Cortex of kidney (tissue), 1 donor: ENCODE measurements at places on chromosomes 3 and 15.

- DNase-seq = no peak
Observed at GRCh38 chr3:10196389-10197052, 31.8 kb downstream of the IRAK2 start.

DNA sequence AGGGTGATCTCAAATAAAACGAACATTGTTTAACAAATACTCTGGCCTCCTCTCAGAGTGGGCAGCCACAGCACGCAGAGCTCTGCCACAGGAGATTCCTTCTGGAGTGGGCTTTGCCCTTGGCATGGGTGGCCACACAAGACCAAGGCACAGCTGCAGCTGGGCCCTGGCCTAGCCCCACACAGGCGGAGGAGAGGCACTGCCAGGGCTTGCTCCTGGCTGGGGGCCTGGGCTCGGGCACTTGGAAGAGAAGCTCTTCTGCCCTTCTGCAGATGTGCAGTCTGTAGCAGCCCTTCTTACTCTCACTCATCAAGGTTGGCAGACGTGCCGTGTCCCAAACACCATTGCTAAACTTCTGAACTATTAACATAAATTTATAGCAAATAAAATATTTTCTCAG lies 67.2 kb downstream of the CRTC3 start:
- no peak for DNase-seq

- no peak for DNase-seq
Observed at GRCh38 chr15:74234598-74234875, 1.6 kb upstream of the CCDC33 start.

GRCh38 chr3:174331095-174331800 lies 527.9 kb upstream of the NAALADL2 start:
- DNase-seq = no peak

DNA sequence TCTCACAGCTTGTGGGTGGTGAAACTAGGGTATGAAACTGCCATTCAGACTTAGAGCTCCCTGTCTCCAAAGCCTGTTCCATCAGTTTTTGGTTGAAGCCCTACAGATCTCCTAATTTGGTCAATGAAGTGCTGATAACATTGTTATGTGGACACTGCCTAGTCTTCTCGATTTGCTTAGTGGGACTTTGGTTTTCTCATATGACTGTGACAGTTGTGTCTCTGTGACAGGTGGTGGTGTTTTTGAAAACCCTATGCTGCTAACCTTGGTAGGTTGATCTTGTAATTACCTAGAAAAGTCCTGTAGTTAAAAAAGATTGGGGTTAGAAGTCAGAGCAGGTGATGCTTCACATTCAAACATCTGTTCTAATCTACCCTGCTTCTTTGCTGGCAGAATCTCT lies 9.2 kb downstream of the PPM1L start:
- DNase-seq = no peak

GRCh38 chr15:83653639-83654378 lies at the start of gene ADAMTSL3:
Gene ADAMTSL3 (plus strand): TSS chr15:83654123. CDS start chr15:83655762, 1,639 bp downstream.
- DNase-seq = no peak

GRCh38 chr3:49025793-49026520 lies 3.2 kb downstream of the IMPDH2 start:
- no peak for DNase-seq

DNA sequence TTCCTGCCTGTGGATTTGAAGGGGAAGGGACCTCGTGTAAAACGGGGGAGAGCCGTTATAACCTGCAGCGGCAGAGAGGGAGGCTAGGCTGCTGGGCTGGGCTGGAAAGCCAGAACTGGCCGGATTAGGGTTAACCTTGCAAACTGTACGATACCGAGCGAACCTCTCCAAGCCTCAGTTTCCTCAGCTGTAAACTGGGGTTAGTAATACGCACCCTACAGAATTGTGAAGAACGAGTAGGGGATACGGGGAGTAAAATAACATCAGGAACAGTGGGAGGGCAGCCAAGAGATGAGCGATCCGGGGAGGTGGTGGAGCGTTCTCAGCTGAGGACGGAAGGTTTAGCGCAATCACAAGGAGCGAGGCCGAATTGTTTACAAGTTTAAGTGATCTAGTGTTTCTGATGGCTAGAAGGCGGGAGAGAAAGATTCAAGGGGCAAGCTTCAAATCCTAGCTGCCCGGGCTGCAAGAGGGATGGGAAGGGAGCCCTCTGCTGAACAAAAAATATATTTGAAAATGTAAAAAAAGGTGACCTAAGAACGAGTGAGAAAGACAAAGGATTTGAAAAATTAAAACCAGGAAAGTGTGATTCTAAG lies 768 bp upstream of the SEMA5B start:
- DNase-seq = no peak

DNA sequence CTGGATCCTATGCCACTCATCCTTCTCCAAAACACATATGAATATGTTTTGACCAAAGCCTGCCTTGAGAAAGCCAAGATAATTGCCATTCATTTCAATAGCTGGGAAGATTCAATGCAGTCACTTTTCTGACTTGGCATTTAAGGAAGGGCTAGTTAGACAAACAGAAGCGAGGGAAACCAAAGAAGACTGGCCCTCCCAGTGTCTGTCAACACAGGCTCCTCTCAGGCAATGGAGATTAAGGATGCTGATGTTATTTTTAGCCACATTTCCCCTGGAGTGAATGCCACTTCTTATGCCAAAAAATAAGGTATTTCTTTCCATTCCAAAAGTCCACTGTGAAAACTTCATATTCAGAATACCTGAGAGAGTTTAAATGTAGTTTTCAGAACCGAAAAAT lies 101.7 kb downstream of the P3H2 start:
- DNase-seq = no peak

DNA sequence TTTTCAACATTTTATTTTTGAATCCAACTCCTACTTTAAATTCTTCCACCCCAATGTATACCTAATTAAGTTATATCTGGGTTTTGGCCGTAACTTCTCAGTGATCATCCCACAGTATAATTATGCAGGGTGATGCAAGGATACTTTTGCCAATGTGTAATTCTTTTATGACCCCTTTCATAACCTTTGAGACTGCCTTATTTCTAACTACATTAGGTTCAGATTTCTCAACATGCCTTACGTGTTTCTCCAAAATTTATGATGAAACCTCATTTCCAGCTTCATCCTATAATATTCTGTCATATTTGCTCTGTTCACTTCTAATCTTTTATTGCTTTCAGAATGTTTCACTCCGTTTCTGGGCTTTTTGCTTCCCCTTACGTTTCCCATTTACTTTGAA lies 1229.6 kb upstream of the ALCAM start:
- DNase-seq = no peak

DNA sequence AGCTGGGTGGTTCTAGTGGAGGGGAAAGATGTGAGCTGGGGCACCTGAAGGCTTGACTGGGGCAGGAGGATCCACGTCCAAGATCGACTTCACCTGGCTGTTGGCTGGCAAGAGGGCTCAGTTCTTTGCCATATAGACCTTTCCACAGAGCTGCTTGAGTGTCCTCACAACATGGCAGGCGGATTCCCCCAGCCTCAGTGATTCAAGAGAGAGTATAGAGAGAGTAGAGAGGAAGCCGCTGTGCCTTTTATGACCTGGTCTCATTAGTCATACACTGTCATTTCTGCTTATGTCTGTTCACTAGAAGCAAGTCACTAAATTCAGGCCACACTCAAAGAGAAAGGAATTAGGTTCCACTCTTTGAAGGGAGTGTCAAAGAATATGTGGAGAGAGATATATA lies 101.6 kb downstream of the APBA2 start:
- DNase-seq = no peak

GRCh38 chr3:150232992-150233451 lies 175.1 kb upstream of the TSC22D2 start:
- no peak for DNase-seq

DNA sequence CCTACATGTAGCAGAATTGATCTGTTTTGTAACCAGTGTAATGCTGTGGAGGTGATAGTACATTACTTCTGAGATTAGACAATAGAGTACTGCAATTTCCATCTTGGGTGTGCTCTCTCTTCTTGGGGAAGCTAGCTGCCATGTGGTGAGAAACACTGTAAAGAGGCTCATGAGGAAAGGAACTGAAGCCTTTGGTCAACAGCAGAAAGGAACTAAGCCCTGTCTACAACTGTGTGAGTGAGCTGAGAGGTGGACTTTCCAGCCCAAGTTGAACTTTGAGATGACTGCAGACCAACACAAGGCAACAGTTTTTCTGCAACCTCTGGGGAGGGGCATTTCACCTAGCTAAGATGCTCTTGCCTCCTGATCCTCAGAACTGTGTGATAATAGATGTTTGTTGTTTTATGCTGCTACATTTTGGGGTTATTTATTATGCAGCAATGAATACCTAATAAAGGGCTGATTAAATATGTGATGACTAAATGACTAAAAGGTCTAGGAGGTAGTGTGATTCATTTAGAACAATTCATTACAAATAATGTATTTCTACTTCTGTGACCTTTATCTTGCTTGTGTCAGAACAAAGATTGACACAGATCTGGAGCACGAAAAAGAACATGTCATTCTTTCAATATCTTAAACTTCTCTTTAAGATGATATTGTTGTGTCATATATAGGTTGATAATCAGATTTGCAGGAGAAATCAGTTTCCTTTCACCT lies 121.6 kb upstream of the THRB start:
- no peak for DNase-seq

- no peak for DNase-seq
Observed at GRCh38 chr15:74907163-74907870, 666 bp upstream of the FAM219B start.

- no peak for DNase-seq
Observed at GRCh38 chr3:191329654-191330529, at the start of gene UTS2B. Gene UTS2B (minus strand): TSS chr3:191330526. CDS start chr3:191282189, 48,337 bp downstream.

- no peak for DNase-seq
Observed at GRCh38 chr3:12321015-12321414, 32.1 kb downstream of the PPARG start.

DNA sequence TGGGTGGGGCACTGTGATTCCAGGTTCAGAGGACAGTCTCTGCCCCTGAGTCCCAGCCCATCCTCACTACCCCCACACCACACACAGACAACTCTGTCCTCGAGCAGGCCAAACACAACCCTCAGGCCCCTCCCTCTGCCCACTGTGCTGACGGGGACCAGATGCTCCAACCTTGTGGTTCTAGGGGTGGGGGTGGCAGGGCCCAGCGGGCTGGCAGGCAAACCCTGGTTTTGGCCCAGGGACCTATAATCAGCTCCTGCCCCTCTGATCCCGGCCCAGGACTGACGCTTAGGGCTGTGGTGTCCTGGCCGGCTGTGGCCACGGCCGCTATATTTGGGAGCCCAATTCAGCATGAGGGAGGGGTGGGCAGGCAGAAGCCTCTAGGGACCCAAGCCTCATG lies 5.0 kb upstream of the MYL3 start:
- DNase-seq = no peak

GRCh38 chr3:113695786-113696645 lies at the start of gene USF3:
Gene USF3 (minus strand): TSS chr3:113696642. CDS start chr3:113674878, 21,764 bp downstream.
- no peak for DNase-seq

GRCh38 chr3:185270262-185270955 lies 16.6 kb upstream of the EHHADH start:
- no peak for DNase-seq

DNA sequence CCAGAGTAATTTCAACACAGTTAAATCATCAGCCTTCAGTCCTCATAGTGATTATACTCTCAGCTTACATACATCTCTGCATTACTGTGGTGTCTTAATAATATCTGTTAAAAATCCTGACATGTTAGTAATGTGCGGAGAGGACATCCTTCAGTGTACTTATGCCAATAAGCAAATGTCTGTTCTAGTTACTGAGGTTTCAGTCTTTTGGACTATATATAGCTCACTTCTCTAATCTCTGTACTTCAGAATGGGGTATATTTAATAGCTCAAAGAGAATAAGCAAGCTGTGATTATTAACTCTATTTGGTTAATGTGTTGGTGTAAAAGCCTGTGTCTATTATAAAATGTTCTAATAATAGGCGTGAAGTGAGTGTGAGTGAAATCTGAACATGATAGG lies 28.9 kb upstream of the OSTN start:
- DNase-seq = no peak

DNA sequence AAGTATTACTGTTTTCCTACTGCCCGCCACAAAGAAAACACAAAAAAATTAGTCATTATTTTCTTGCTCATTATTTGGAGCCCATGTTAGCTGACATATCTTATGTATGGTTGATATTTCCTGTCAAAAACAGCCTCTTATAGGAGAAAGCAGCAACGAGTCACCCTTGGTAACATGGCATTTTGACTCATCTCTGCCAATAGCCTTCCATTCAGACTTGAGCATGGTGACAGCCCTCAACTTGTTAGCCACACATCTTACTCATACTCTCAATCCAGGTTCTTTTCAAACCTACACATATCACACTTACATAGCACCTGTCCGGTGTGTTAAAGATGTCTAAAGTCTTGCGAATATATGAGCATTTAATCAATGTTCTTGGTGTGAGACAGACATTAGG lies 109.4 kb upstream of the SAMMSON start:
- no peak for DNase-seq

GRCh38 chr15:69074843-69075224 lies 60.3 kb downstream of the NOX5 start:
- no peak for DNase-seq

GRCh38 chr15:74955796-74956647 lies 550 bp downstream of the RPP25 start:
- no peak for DNase-seq

- DNase-seq = no peak
Observed at GRCh38 chr3:180611006-180611405, 9.0 kb downstream of the TTC14 start.

DNA sequence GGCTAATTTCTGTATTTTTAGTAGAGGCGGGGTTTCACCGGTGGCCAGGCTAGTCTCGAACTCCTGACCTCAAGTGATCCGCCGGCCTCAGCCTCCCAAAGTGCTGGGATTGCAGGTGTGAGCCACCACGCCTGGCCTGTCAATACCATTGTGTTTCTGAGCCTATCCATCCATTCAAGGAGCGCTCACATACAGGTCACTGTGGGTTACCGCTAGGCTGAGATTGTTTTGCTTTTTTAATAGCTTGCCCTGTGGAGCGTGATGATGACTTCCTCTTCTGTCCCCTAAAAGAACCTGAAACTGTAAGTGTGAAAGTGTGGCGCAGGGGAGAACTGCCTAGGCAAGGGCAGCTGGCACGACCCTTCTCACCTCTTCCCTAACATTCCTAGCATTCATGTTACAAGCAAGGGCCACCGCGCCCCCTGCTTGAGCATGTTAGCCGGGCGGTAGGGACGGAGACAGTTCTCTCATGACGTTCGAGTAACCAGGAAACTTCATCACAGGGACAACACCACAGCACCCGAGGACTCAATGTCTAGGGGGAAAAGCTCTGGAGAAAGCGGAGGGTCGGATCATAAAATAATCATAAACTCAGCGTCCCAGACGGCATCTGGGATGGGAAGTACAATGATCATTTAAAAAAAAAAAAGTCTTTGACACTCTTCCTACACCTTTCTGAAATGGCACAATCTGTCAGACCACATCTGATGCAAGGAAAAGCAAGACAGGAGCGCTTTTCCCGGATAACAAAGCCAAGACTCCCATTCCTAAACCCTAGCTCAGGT lies 790 bp downstream of the LAMP3 start:
- DNase-seq = no peak
